ENCODE measurements at places on chromosomes 5 and 9. TPM values are rescaled to one million over a fixed set of nuclear protein-coding genes. Genes with fewer than 3 reads are reported as not detected.

Gene OGN
- total RNA-seq, result 26.0 TPM

Gene ESM1
- not detected for total RNA-seq

Gene RGS7BP
- total RNA-seq, result 2.3 TPM

Gene CNTNAP3B
- total RNA-seq, result 40.3 TPM

Gene FOXD4L5
- total RNA-seq, result 0.14 TPM

Gene TSLP
- 1.7 TPM for total RNA-seq

Gene KIF4B
- total RNA-seq, result not detected

Gene NEURL1B
- 90.0 TPM for total RNA-seq

Gene LCN15
- total RNA-seq, result not detected

Gene SEMA6A
- 45.8 TPM for total RNA-seq

Gene MUSK
- total RNA-seq, result not detected

Gene MELK
- total RNA-seq, result not detected

Gene SLC46A2
- not detected for total RNA-seq

Gene PPIC
- total RNA-seq, result 22.3 TPM

Gene NME5
- total RNA-seq, result 9.2 TPM

Gene TLE1
- total RNA-seq, result 124 TPM

Gene TSSK1B
- 0.35 TPM for total RNA-seq

Gene GABRA6
- total RNA-seq, result not detected

Gene PDZD2
- 6.4 TPM for total RNA-seq

Gene PIP5K1B
- 8.2 TPM for total RNA-seq

Gene DMRT3
- total RNA-seq, result 9.1 TPM

Gene FBXO4
- total RNA-seq, result 0.59 TPM

Gene CACNA1B
- total RNA-seq, result 0.97 TPM

Gene SAXO1
- 0.14 TPM for total RNA-seq

Gene DPYSL3
- total RNA-seq, result 162 TPM

Gene PCDHB5
- 11.5 TPM for total RNA-seq

Gene SLC36A3
- total RNA-seq, result not detected
